ENCODE measurements at places on chromosomes 2 and 18.

GRCh38 chr2:18690342-18690741, 101.0 kb upstream of the NT5C1B start:
- DNase-seq: no peak

- DNase-seq: no peak
These were observed 279.2 kb downstream of the PTPRM start for GRCh38 chr18:7846335-7846734.

DNA sequence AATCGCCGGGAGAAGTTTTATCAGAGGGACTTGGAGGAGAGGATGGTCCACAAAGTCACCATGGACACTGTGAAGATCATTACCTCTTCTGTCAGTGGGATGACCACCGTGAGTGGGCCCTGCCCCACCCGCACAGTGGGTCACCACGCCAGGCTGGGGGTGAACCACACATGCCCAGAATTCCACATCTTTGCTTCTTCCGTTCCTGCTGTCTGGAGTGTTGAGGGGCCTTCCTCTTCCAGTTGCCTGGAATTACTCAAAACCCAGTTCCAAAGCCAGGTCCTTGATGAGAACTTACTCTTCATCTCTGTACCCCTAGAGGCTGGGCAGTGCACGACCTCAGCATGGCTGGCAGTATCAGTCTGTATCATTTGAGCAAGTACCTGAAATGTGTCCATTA, 22.1 kb downstream of the MROH2A start:
- no peak for DNase-seq

GRCh38 chr2:239297142-239298004, 103.4 kb downstream of the HDAC4 start:
- DNase-seq: no peak

- no peak for DNase-seq
These were observed 66.3 kb downstream of the MYO5B start for GRCh38 chr18:50128506-50129271.
